ENCODE measurements at places on chromosomes 7 and 10. TPM values are rescaled to one million over a fixed set of nuclear protein-coding genes. Genes with fewer than 3 reads are reported as not detected.

DNA sequence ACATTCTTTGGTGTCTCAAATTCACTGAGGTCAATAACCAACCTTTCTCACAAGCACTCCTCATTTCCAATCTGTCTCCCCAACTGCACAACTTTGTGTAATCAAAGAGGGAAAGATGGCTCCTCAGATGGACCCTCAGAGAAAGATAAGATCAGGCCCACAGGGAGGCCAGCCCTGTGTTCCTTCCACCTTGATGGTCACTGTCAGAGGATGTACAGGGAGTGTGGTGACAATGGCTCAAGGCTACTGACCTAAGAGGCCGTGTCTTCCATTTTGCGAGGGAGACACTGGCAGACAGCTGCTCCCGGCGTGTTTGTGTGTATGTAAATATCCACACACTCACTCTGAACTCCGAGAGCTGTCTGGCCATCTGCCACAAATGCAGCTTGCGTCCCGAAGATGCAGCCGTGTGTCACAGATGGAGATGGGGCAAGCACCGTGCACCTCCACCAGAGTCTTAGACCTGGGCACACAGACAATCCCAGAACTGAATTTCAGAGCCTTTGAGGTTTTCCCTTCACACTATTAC, 712.1 kb upstream of the NRP1 start:
- no peaks in the 10 kb centered on the region for H3K4me1 ChIP-seq
- no peaks in the 10 kb centered on the region for H3K27me3 ChIP-seq
- no peak for DNase-seq
- no peak overlapping the region for H3K27ac ChIP-seq
- no peak overlapping the region for H3K4me3 ChIP-seq
- no peaks in the 10 kb centered on the region for H3K36me3 ChIP-seq

DNA sequence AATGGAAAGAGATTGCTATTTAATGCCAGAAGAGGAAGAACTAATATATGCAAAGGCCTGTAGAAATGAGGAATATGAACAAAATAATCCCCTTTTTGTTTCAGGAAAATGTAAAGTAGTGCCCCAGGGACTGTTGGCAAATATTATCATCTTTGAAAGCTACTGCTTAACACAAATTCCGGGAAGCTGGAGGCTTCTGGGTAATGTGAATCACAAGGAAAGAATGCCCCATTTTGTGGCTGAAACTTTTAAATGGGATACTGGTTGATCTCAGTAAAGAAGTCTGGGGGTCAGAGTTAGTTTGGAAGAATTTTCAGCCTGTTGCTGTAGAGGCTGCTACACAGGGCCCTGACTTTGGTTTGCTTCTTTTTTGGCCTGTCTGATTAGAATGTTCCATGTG, 141.0 kb downstream of the PTEN start:
- H3K4me3 ChIP-seq: no peak overlapping the region
- no peaks in the 10 kb centered on the region for H3K4me1 ChIP-seq
- H3K36me3 ChIP-seq: no peaks in the 10 kb centered on the region
- no peaks in the 10 kb centered on the region for H3K27me3 ChIP-seq
- DNase-seq: no peak

DNA sequence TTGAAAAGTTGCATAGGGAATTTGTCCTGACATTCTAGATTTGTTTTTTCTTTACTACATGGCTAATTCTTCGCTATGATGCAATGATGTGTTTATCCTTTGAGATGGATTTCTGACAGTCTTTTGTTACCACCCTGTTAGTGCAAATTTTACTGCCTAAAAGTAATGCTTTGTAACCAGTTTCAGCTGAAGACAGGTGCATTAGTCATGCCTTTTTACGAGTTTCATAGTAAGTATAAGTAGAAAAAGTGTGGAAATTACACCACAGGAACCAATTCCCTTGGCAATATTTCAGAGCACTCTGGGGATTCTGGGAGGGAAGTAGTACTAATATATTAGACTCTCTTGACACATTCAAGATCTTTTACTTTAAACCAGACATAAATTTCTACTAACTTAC, 257.8 kb upstream of the DKK1 start:
- no peaks in the 10 kb centered on the region for H3K4me1 ChIP-seq
- H3K27me3 ChIP-seq: no peaks in the 10 kb centered on the region
- H3K4me3 ChIP-seq: no peak overlapping the region
- no peak for DNase-seq
- H3K27ac ChIP-seq: no peak overlapping the region

DNA sequence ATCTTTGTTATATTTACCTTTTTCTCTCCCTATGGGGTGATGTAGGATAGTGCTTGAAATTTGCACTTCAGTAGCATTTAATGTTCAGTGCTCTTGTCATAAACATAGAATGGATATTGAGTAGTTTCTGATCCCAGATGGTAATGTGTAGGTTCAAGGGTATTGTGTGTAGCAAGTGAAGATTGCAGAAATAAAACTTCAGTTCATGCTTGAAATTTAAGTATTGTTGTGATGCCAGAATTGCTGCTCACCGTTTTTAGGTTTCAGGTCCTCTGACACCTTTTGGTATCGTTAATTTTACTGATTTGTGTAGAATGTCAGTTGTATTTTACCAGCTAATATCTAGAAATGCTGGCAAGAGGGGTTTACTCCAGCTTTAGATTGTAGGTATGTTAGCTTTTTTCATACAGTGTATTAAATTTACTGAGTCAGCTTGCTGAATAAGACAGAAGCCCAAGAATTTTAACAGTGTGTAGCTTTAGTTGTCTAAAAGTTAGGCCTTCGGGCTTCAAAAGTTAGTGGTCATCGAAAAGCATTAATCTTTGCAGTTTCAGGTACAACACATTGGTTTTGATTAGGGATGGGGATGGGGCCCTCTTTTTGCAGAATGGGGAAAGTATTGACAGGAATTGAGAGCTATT, 1.9 kb downstream of the PTEN start:
- H3K36me3 ChIP-seq: no peaks in the 10 kb centered on the region
- DNase-seq: no peak
- peak overlapping the region; percentile 96 for H3K4me3 ChIP-seq
- H3K27me3 ChIP-seq: no peaks in the 10 kb centered on the region
- H3K4me1 ChIP-seq: no peaks in the 10 kb centered on the region
- H3K27ac ChIP-seq: peak overlapping the region; percentile 100

DNA sequence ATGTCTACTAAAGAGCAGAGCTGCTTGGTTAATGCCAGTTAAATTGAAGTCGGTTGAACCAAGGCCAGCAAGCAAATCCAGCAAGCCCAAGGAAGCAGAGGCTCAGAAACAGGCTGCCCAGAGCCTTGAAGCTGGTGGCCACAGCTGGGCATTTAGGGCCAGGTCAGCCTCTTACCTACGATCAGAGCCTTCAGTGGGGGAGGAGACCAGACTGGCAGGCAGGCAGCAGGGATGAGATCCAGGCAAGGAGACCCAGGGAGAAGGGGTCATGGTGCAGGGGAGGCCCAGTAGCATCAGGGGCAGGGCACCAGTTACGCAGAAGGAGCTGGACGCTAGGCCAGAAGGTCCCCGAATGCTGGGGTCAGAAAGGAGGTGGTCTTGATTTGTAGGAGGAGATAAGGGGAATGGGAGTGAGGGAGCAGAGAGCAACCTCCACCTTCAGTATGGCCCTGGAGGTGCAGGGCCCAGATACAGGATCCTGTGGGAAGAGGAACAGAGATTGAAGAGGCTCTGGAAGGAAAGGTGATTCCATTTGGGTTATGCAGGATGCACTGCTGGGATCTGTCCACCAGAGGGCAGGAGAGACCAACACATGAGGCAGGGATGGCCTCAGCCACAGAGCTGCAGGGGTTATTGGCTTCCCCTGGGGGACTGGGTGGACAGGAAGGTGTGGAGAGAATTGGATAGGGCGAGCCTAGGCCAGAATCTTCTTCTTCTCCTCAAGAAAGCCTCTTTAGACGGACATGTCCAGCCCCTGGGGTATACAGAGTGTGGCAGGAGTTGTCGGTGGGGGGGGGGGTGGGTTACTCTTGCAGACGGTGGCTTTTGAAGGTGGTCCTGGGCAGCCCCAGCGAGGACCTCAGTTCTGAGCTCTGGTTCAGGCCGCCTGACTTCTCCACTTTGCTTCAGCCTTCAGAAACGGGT, 132.6 kb upstream of the PODXL start:
- H3K4me3 ChIP-seq: no peak overlapping the region
- H3K27me3 ChIP-seq: no peaks in the 10 kb centered on the region

- H3K36me3 ChIP-seq: no peaks in the 10 kb centered on the region
- no peak for DNase-seq
- no peak overlapping the region for H3K27ac ChIP-seq
- H3K4me3 ChIP-seq: no peak overlapping the region
- H3K27me3 ChIP-seq: no peaks in the 10 kb centered on the region
- H3K4me1 ChIP-seq: no peaks in the 10 kb centered on the region
These were observed 397.2 kb downstream of the EXOC4 start for GRCh38 chr7:133650069-133650468.

- H3K36me3 ChIP-seq: no peaks in the 10 kb centered on the region
- H3K27me3 ChIP-seq: no peaks in the 10 kb centered on the region
- no peak overlapping the region for H3K4me3 ChIP-seq
- no peaks in the 10 kb centered on the region for H3K4me1 ChIP-seq
- DNase-seq: no peak
- H3K27ac ChIP-seq: no peak overlapping the region
These were observed 94.1 kb upstream of the CREB5 start for GRCh38 chr7:28318101-28318762.

GRCh38 chr10:69043931-69044531, 43.9 kb upstream of the SRGN start:
- H3K36me3 ChIP-seq: no peaks in the 10 kb centered on the region
- DNase-seq: no peak
- H3K27ac ChIP-seq: no peak overlapping the region
- H3K27me3 ChIP-seq: no peaks in the 10 kb centered on the region

GRCh38 chr7:1912593-1913465, 242.8 kb downstream of the ELFN1 start:
- peak overlapping the region; percentile 14 for H3K27ac ChIP-seq
- peak; percentile 51 for DNase-seq
- no peak overlapping the region for H3K4me3 ChIP-seq

GRCh38 chr10:111473361-111473760, 396.5 kb downstream of the ADRA2A start:
- no peaks in the 10 kb centered on the region for H3K36me3 ChIP-seq
- H3K27ac ChIP-seq: no peak overlapping the region
- H3K4me3 ChIP-seq: no peak overlapping the region
- H3K27me3 ChIP-seq: no peaks in the 10 kb centered on the region

- H3K27ac ChIP-seq: no peak overlapping the region
- H3K4me1 ChIP-seq: no peaks in the 10 kb centered on the region
These were observed 13.7 kb downstream of the RAB19 start for GRCh38 chr7:140417456-140418155.

DNA sequence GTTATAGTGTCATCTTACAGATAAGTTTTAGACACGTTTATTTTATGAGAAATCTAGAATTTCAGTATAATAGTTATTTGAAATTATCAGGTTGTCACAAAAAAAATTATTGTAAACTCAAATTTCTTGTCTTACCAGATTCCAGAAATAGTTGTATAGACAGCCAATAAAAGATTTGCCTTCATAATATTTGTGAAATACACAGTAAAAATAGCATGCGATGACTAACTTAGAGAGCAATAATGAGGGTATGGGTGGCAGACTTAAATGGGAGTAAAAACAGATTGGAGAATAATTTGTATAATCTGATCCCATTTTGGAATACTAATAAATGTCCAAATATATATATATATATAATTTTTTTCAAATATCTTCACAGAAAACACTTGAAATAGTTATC, 687.5 kb upstream of the LRRTM3 start:
- no peak overlapping the region for H3K4me3 ChIP-seq

- no peak for DNase-seq
- no peak overlapping the region for H3K4me3 ChIP-seq
- H3K4me1 ChIP-seq: no peaks in the 10 kb centered on the region
- H3K27me3 ChIP-seq: no peaks in the 10 kb centered on the region
- no peak overlapping the region for H3K27ac ChIP-seq
These were observed 153.8 kb downstream of the GNAI1 start for GRCh38 chr7:80288175-80289122.

GRCh38 chr7:82435769-82436168, 7.8 kb downstream of the CACNA2D1 start:
- DNase-seq: no peak
- no peaks in the 10 kb centered on the region for H3K4me1 ChIP-seq
- no peaks in the 10 kb centered on the region for H3K27me3 ChIP-seq
- H3K4me3 ChIP-seq: no peak overlapping the region

DNA sequence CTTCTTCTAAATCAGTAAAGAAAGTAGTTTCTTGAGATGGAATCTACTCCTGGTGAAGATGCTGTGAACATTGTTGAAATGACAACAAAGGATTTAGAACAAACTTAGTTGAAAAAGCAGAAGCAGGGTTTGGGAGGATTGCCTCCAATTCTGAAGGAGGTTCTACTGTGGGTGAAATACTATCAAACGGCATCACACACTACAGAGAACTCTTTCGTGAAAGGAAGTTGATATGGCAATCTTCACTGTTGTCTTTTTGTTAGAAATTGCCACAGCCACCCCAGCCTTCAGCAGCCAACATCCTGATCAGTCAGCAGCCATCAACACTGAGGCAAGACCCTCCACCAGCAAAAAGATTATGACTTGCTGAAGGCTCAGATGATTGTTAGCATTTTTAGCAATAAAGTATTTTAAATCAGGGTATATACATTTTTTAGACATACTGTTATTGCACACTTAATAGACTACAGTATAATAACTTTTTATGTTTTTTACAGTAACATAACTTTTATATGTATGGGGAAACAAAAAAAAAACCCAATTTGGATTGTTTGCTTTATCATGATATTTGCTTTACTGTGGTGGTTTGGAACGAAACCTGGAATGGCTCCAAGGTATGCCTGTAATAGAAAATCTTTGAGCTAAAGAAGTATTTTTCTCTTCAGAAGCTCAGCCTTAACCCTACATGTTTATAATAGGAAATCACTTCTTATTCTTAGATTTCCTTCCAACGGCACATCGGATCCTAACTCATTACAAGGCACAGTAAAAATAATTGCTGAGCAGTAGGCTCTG, 257.3 kb downstream of the LRMDA start:
- no peaks in the 10 kb centered on the region for H3K36me3 ChIP-seq
- no peak for DNase-seq
- H3K4me1 ChIP-seq: no peaks in the 10 kb centered on the region
- no peak overlapping the region for H3K27ac ChIP-seq

DNA sequence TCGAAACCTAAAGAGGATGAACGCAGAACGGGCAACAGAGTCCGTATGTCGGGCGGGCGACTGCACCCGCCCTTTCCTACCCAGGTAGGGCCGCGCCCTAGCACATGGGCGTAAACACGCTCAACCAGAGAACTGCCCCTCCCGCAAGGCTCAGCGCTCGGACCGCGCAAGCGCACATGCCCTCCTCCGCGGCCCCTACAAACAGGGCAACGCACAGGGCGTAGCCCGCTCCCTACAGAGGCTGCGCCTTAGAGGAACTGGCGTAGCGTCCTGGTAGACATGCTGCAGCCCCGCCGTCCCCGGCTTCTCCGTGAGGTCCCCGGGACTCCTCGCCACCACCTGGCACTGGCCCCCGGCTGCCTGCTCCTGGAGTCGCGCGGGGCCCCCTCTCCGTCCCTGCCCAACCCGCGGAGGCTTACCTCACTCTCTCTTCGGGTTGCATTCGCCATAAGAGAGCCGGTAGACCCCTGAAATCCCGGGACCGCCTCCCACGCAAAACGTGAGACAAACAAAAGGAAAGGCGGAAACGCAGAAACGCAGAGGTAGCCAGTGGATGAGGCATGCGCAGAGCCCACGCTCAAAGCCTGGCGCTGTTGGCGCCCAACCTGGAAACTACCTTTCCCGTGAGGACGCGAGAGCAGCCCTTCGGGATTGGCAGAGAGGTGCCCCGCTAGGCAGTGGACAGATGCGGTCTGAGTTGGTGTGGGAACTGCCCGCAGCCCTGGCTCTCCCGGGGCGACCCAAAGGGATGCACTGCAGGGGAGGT, at the start of gene ZNF33B:
ZNF33B (minus strand) TSS at position 516 of the 766 bp plus-strand sequence. CDS start 1,642 bp downstream, outside the sequence.
- H3K36me3 ChIP-seq: no peaks in the 10 kb centered on the region
- H3K4me1 ChIP-seq: no peaks in the 10 kb centered on the region
- DNase-seq: peak; percentile 92
- H3K4me3 ChIP-seq: peak within 1 kb of the TSS; percentile 72

Gene IFIT2
- total RNA-seq: 3.8 TPM

Gene RNF148
- 7.4 TPM for total RNA-seq

Gene PTPRZ1
- 0.76 TPM for total RNA-seq

Gene SMNDC1
- 22.0 TPM for total RNA-seq

All from uterus (tissue), 4 donors.